ENCODE measurements at places on chromosomes 6 and 20.

- no peak for DNase-seq
These were observed 37.5 kb upstream of the ADGRF1 start for GRCh38 chr6:47079638-47080037.

GRCh38 chr6:144477396-144477795, 192.3 kb downstream of the UTRN start:
- DNase-seq = no peak

DNA sequence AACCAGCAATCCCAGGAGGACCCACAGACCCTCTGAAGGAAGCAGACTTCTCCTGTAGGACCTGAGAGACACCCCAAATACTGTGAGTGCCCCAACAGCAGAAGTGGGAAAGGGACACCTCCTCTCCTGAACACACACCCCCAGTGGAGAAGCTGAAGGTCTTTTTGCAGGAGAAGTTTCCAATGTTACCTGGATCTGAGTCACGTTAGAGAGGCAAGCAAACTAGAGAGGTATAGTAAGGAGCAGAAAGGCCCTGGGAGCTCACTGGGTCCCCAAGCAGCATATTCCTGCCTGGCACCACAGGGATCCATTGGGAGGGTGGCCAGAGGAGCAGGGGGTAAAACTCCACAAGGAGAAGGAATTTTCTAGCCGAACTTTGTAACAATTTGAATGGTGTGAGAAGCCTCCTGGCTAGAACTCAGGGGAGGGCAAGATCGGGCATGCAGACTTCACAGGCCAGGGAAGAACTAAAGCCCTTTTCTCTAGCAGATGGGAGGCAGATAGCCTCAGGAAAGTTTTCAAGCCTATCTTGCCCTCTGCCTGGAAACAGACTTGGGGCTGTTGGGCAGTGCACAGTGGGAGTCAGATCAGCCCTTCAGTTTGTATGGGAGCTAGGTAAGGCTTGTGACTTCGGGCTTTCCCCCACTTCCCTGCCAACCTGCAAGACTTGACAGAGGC, 68.2 kb upstream of the SSTR4 start:
- DNase-seq = no peak

DNA sequence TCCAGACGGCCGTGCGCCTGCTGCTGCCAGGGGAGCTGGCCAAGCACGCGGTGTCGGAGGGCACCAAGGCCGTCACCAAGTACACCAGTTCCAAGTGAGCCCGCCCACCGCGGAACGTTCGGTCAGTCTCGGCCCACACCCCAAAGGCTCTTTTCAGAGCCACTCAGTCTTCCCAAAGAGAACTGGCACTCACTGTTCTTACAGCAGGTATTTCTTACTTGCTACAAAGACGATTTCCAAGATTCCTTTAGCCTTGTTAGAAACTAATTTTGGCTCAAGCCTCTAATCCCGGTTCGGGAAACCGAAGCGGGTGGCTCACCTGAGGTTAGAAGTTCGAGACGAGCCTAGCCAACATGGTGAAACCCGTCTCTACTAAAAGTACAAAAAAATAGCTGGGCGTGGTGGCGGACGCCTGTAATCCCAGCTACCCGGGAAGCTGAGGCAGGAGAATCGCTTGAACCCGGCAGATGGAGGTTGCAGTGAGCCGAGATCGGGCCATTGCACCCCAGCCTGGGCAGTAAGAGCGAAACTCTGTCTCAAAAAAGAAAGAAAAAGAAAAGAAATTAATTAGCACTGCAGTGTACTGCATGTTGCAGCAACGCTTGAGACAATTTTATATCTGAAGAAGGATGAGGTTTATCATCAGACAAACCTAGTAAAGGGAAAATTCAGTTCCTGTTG, 73.1 kb downstream of the OR2B2 start:
- peak; percentile 66 for DNase-seq

- no peak for DNase-seq
These were observed 464.9 kb downstream of the LMBRD1 start for GRCh38 chr6:69331886-69332285.

DNA sequence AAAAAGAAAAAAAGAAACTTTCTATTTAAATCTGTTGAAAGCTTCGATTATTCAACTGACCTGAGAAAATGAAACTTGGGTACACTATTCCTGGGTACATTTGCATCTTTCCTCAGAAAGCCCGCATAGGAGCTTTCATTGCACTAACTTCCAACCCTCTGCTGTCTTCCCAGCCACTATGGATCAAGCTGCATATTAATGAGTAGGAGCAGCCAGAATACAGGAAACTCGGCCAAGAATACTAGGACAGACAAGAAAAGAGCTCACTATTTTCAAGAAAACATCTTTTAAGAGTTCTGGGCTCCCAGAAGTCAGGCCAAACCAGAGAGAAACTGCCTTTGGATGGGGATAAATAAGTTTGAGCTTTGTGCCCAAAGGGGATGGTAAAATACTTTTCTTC, 135.0 kb upstream of the CCDC28A start:
- no peak for DNase-seq

DNA sequence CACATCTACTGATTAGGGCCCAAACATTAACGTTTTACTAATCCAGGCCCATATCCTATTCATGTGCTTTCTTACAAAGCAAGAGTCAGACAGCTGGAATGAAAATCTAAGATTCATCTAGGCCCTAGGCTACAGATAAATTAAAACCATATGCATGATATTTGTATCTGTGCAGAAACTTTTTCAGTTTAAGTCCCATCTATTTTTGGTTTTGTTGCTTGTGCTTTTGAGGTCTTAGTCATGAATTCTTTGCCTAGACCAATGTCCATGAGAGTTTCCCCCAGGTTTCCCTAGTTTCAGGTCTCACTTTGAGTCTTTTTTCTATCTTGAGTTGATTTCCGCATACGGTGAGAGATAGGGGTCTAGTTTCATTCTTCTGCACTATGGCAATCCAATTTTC, 20.2 kb downstream of the ADNP start:
- DNase-seq = no peak

DNA sequence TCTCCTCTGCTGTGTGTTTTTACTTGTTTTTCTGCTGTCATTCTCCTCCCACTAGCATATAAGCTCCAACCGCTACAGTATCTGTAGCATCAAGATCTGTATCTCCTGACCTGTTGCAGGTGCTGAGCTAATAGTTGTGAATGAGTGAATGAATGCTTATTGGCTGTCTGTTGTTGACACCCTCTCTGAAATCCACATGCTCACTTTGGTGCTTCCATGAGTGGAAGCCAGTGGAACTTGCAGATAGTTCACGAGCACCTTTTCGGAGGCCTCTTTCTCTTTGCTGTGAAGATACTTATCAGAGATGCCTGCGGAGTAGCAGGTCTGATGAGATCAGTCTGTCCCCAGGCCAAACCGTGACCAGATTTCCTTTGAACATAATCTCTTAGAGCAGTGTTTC, 117.3 kb downstream of the EYA2 start:
- DNase-seq = no peak

GRCh38 chr20:64110411-64111068, 3.2 kb upstream of the NPBWR2 start:
- DNase-seq = no peak

DNA sequence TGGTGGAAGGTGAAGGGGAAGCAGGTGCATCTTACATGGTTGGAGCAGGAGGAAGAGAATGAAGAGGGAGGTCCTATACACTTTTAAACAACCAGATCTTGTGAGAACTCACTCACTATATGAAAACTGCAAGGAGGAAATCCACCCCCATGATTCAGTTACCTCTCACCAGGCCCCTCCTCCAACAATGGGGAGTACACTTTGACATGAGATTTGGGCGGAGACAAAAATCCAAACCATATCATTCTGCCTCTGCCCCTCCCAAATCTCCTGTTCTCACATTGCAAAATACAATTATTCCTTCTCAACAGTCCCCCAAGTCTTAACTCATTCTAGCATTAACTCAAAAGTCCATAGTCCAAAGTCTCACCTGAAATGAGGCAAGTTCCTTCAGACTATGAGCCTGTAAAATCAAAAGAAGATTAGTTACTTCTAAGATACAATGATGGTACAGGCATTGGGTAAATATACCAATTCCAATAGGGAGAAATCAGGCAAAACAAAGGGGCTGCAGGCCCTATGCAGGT, 60.5 kb downstream of the EDN1 start:
- DNase-seq = no peak

DNA sequence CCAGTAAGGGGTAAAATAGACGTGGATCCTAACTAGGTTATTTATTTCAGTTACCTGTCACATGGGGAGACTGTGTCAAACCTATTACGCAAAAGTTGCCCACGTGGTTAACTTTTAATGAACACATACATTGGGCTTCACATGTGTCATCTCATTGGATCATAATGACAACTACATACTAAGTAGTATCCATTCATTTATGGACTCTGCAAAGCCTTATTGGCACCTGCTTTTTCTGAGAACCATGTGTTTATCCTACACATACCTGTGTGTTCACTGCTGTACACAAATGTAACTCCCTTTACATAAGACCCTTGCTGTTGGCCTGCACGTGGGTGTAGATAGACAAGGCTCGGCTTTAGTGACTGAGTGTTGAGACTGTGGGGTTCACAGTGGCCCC, 5.1 kb downstream of the BPIFA1 start:
- DNase-seq = no peak

GRCh38 chr6:34324738-34325444, 67.6 kb downstream of the NUDT3 start:
- DNase-seq = no peak

DNA sequence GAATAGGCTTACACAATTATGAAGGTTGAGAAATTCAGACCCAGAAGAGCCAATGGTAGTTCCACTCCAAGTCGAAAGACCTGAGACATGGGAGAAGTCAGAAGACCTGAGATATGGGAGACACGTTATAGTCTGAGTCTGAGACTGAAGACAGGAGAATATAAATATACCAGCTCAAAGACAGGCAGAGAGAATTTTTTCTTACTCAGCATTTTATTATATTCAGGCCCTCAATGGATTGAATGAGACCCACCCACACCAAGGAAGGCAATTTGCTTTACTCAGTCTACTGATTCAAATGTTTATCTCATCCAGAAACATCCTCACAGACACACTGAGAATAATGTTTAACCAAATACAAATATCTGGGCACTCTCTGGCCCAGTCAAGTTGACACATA, 693.5 kb downstream of the HDGFL1 start:
- DNase-seq = no peak

- no peak for DNase-seq
These were observed 126.9 kb upstream of the UFL1 start for GRCh38 chr6:96394727-96395126.

- DNase-seq = no peak
These were observed 53.6 kb upstream of the FYN start for GRCh38 chr6:111926731-111927302.

DNA sequence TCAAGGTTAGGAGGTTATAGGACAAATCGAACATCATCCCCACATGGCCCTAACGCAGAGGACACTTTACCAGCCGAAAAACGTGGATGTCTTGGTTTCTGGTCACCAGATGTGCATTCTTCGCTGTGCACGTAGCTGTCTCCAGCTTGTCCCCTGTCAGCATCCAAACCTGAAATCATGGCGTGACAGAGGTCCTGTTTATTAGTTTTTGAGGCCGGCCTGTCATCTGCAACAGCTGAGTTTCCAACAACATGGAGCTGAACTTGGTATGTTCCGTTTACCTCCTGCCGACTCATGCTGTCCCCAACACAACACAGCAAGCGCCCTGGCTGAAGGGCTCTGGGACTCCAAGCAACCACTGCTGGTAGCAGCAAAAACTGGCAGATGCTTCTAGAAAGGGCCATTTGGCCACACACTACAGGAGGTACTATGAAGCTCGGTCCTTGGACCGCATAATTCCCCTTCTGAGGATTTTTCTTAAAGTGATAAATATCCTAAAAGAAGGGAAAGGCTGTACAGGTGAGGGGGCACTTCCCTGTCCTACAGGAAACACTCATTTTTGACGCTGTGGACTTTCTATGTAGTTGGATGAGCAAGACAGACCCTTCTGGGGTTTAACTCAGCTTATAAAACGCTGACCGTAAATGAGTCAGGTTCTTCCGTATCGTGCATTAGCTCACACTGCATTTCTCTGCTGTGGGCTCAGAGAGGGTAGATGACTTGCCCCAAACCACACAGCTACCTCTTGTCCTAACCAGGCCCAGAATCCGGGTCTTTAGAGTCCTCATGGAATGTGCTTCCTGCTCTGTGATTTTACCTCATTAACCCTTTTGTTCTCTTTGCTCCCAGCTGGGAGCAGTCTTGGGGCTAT, 79.7 kb upstream of the NFATC2 start:
- DNase-seq = no peak

DNA sequence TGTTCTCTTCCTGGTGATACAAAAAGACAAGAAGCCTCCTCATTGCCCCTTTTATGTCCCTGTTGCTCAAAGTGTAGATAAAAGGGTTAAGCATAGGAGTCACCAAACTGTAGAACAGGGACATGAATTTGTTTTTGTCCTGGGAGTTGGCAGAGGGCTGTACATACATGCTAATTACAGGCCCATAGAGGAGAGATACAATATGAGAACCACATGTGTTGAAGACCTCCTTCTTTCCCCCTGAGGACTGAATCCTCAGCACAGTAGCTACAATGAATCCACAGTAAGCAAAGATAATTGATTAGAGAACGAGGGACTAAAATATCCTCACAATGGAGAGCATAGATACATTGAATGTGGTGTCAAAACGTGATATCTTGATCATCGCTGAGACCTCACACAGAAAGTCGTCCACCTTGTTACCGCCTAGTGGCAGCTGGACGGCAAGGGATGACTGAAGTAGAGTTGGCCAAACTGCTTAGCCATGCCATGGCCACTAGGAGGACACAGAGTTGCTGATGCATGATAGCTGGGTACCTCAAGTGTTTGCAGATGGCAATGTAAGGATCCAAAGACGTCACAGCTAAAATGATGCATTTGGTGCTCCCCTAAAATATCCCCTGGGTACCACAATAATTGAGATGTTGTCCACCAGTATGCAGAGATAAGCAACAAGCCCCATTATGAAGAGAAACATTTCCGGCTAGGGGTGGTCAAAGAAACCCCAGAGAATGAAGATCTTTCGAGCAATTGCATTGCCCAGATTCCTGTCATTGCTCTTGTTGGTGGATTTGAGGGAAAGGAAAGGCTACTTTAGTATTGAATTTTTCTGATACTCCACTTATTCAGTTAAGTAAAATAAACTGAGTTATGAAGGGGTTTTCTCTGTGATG, 15.0 kb downstream of the OR2B3 start:
- peak; percentile 5 for DNase-seq

- DNase-seq = no peak
These were observed 10.5 kb upstream of the ANGPT4 start for GRCh38 chr20:926670-927069.

DNA sequence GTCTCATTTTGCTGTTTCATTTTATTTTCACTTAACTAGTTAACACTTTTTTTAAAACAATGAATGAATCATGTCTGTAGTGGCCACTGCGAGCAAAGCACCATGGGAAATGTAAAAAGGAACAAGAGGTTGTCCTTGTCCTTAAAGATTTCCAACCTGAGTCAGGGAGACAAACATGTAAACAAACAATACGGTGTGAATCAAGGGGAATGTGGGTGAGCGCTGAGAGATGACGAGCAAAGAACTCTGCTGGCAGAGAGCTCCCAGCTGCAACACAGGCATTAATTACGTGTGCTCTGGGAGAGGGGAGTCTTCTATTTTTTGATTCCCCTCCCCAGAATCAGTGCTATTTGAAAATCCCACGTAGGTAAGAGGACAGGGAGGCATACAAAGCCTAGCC, 84.3 kb downstream of the ATXN1 start:
- no peak for DNase-seq

Data from stimulated activated naive CD8-positive, alpha-beta T cell treated with anti-CD3 and anti-CD28 coated beads, Interleukin-15, Interleukin-2, amounts not matched to agents 100 U/mL and 50 U/mL, for 24 hours (primary cell).